ENCODE measurements at places on chromosomes 1 and 21.

DNA sequence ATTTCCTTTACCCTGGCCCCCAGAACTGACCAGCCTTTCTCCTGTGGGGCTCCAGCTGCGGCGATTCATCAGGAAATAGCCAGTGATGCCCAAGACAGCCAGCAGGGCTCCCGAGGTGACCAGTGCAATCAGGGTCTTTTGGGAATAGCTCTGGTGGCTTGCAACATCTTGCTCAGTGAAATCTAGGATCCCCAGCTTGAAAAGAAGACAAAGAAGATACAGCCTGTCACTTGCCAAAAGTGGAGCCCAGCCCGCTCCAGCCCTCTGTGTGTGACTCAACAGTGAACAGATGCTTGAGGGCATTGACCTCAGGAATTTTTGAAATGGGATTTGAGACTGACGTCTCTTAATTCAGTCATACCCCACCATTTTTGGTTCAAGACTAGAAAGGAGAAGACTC, 22.3 kb downstream of the CD34 start:
- no peak for DNase-seq

GRCh38 chr1:200328379-200328778, 81.5 kb downstream of the ZNF281 start:
- DNase-seq: no peak

DNA sequence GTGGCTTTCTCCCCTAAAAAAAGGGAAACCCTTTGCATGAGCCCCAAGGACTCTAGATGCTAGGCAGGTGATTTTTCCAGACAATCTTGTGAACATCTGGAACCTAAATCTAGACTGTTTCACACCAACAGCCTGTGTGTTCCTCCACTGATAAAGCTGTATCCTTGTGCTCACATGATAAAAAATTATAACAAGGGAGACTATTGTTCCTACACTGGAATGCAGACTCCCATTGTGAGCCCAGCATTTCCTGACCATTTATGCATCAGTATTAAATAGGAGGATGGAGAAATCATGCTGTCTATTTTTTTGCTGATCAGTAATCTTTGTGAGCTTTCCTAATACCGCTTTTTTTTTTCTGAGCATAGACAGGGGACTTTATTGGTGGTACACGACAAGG, 52.5 kb downstream of the ZNF697 start:
- no peak for DNase-seq

DNA sequence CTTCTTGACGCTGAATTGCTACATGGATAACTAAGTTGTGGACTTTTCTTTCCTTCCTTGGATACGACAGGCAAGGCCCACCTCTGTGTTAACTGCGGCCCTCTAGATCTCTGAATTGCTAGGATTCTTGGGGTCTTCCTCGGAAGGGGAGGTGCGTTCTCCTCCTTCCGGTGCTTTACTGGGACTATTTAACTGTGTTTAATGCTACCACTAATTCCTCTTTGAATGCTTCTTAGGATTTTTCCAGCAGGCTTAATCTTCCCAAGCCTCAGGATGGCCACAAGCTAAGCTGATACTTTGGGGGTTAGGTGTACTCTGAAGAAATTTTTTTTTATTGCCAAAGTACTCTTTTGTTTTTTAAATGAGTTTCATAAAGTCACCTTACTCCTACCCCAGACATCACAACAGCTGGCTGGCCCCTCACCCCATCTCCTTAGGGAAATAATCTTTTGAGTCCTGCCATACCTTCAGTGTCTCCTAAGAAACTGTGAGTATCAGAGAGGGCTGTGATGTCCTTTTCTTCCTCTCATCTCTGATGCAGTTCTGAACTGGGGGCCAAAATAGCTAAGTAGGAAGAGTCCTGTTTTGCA, 21.4 kb downstream of the KIRREL1 start:
- DNase-seq: no peak

DNA sequence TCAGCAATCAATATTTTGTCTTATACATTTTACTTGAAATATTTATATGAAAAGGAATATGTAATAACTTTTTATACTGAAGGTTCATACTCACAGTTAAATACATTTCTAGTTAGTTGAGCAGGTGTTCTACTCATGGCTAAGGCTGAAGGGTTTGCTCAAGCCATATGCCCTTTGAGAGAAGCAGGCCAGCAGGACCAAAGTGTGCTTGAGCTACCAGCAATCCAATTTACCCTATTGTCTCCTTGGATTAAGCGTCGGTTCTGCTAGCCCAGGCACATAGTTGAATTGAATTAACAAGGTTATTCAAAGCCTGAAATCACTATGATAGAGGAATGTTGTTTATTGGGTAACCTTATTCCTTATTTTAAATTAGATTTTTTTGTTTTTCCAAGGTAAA, 151.5 kb upstream of the BACE2 start:
- no peak for DNase-seq

DNA sequence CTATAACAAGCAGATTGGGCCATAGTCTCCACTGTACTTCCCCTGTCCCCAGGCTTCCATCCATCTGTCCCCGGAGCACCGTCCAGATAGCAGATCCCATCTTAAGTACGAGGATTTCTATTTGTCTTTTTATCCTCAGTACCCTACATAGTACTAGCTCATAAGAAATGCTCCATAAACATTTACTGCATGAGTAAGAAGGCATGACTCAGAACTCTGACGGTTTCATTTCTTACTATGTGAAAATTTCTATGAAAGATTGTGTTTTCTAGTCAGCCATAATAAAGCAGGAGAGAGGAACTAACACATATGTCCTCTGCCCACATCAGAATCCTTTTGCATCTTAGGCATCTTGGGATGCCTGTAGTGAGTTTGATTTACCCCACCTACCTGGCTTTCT, 49.5 kb downstream of the CHD1L start:
- DNase-seq: no peak

DNA sequence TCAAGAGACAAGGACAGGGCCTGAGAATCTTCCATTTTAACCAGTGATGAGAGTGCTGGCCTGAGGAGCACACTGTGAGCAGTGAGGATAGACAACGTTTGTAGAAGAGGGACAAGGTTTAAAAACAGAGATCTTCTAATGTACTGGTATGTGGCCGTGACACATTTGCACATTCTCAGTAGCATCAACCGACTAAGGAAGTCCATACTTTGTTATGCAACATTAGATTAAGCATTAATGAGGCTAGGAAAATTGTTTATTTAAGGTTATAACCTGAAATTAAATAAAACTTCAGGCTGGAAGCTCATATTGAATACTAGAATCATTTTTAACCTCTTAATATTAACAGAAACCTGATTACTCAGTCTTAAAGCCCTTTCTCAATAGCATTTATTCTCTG, 99.0 kb downstream of the SLC45A1 start:
- DNase-seq: no peak

DNA sequence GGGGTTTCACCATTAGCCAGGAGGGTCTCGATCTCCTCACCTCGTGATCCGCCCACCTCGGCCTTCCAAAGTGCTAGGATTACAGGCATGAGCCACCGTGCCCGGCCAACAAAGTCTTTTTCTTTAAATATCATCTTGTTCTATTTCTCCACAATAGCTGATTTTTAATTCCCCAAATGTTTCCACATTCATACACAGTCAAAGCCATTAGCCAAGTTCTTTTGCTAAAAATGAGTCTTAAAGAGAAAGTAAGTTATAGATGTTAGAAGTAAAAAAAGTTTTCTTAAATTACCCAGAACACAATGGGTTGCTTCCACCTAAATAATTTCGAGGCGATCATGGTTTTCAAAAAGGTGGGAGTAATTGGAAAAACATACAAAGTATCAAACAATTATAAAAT, 30.6 kb downstream of the C2CD2 start:
- DNase-seq: no peak

DNA sequence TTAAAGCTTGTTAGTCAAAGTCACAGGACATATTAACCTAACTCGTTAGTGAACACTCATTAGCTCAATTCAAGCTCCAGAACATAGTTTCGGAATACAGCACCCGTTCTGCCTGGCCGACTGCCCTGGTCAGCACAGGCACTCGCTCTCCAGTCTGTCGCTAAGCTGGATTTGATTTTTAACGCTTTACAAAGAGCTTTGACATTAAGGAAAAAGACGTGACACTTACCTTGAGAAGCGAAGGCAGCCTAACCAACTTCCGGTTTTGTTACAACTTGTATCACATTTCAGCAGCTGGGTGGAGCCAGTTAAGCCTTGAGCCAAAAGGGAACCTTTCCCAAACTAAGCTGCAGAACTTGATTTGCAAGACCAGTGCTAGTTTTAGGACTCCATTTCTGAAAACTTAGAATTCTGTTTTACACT, at the start of gene FRRS1:
FRRS1 (minus strand) TSS at position 258 of the 423 bp plus-strand sequence. CDS start 17,867 bp downstream, outside the sequence.
- peak; percentile 80 for DNase-seq

DNA sequence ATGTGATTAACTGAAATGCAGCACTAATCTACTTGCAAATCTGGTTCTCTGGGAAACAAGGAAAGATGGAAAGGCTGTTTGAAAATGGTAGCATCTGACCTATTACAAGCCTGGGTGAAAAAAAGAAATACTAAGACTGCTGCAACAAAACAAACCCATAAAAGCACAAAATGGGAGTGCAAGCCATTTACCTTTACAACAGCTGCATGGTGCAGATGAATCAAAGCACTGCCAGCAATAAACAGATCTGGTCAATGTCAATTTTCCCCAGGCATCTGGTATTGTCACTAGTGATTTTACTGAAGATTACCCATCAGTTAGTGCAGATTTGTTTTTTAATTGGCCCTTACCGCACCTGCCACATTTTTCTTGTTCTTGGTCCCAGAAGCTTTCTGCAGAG, 1341.7 kb downstream of the PLA2G4A start:
- no peak for DNase-seq

DNA sequence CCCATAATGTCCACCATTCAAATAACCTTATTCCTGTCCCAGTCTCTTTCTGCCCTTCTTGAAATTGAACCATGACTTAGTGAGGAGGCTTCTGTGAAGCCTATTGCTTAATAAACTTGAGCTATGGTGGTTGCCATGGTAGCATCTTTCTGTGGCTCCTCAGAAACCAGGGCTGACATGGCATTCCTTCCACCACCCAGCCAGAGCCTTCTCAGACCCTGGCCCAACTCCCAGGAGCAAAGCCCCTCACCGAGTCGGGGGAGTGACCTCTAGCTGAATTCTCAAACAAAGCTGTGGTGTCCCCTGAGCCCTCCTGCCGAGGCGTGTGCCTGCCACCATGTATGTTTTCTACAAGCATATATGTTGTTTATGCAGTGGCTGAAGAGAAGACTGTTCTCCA, 259.1 kb downstream of the CACNA1E start:
- peak; percentile 46 for DNase-seq

DNA sequence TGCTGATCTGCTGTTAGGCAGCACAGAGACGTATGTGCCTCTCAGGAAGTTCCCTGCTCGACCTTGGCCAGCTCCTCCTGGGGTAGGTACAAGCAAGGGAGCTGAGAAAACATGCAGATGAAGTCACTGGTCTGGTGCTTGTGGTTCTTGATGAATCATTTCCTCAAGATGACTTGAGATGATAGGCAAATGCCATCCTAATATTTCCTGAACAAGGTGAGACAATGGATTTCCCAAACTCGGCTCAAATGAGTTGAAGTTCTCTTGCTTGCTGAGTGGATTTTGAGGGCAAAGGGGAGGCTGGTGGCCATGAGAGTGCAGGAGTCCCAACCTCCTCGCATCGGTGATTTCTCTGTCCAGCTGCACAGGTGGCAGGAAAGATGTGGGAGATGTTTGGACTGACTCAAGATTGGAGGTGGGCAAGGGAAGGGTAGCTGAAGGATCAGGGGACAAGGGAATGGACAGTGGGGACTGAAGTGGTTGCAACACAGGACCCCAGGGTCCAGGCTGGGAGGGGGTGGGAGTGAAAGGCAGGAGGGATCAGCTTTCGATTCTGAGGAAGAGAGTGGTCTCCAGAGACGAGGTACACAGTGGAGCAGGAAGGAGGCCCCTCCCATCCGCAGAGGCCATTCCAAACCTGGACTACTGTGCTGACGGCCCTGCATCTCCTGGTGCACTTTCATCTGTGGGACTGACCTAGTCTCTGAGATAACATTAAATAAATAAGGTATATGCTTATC, 63.9 kb downstream of the CAPN2 start:
- peak; percentile 67 for DNase-seq

Measured in hepatocyte (in vitro differentiated cells).